CD4-positive, alpha-beta T cell treated with Interleukin-12 subunit alpha and Interleukin-12 subunit beta, for 1 hour (primary cell): ENCODE measurements at places on chromosomes 12 and 14.

DNA sequence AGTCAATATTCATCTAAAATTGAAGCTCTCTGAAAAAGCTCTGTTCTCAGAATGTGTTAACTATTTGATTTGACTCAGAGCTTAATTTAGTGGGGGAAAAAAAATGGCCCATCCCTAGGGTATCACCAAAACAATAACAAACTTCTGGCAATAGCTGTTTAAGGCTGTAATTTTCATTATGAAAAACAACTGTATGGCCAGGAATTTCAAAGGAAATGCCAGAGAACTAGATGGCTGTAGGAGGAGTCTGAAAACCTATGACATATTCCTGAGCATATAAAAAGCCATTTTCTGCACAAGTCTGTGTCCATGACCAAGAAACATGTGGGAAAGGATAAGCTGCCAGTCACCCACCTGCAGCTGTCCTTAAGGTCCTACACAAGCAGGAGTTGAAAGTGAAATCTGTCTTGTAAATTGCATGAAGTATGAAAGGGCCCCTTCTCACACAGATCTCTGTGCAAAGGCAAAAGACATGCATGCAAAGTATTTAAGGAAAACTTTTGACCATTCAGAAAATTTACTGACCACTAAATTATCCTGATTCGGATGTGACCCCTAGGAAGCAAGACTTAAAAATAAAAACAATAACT, 299.1 kb downstream of the BTG1 start:
- DNase-seq = no peak

GRCh38 chr14:93045965-93046704, 69.6 kb downstream of the ITPK1 start:
- no peak for DNase-seq

- no peak for DNase-seq
Observed at GRCh38 chr14:22332686-22333421, 256.2 kb downstream of the DAD1 start.

GRCh38 chr12:49059299-49060171, 1.1 kb downstream of the KMT2D start:
- no peak for DNase-seq

GRCh38 chr12:51326698-51327439, 2.9 kb upstream of the BIN2 start:
- peak; percentile 44 for DNase-seq

DNA sequence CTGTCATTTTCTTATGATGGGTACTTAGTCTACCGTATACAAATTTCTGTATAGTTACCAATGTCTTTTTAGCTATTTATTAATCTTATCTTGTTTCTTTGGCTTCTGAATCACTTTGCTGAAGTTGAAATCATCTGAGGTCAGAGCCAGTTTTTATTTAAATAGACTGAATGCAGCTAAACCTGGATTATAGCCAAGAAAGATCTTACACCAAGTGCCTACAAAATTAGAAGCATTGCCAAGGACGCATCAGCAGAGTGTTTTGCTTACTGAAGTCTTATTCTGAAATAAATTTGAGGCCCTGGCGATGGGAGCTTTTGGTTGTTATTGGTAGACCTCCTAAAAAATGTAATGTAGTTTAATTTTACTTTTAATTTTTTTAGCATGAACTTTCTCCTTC, 128.2 kb downstream of the RGS6 start:
- DNase-seq = no peak
